ENCODE measurements at places on chromosomes 3 and 15.

- H3K36me3 ChIP-seq = no peaks in the 10 kb centered on the region
- no peak overlapping the region for H3K27ac ChIP-seq
- no peak overlapping the region for H3K4me3 ChIP-seq
- no peak for DNase-seq
- no peaks in the 10 kb centered on the region for H3K4me1 ChIP-seq
- no peaks in the 10 kb centered on the region for H3K27me3 ChIP-seq
Observed at GRCh38 chr3:166575161-166575560, 737.9 kb upstream of the BCHE start.

DNA sequence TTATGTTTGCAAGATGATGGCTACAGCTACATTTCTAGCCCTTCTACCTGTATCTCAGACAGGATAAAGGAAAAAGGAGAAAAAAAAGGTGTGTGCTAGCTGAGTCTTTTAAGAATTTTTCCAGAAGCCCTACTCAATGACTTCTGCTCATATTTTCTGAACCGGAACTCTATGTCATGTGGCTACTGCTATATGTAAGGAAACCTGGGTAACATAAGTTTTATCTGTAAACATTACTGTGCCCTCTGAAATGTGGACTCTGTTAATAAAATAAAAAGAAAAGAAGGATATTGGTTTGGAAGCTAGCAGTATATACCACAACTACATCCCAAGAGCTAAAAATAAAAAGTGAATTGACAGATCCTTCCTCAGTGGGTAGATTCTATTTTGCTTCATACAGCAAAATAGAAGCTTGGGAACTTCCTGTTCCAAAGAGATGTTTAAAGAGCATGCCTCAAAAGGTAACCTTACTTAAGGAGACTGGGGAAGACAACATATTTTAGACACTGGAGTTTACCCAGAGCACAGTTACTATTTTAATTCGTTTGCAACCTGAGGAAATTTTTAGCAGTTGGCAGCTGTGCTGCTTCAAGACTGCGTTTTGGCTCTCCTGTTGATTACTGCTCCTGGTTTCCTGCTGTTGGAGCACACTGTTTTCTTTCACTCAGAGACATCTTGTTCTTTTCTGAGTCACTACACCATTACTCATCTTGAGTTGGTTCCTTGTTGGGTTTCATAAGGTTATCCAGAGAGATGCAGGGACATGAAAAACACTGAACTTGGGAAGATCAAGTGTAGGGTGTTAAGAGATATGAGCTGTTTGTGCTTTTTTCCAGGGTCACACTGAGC is 280.7 kb downstream of the NFKBIZ start:
- no peak for DNase-seq
- H3K27me3 ChIP-seq = no peaks in the 10 kb centered on the region
- H3K4me3 ChIP-seq = no peak overlapping the region
- peaks cover 19% of the 10 kb centered on the region for H3K4me1 ChIP-seq
- peak overlapping the region; percentile 82 for H3K27ac ChIP-seq
- H3K36me3 ChIP-seq = no peaks in the 10 kb centered on the region

DNA sequence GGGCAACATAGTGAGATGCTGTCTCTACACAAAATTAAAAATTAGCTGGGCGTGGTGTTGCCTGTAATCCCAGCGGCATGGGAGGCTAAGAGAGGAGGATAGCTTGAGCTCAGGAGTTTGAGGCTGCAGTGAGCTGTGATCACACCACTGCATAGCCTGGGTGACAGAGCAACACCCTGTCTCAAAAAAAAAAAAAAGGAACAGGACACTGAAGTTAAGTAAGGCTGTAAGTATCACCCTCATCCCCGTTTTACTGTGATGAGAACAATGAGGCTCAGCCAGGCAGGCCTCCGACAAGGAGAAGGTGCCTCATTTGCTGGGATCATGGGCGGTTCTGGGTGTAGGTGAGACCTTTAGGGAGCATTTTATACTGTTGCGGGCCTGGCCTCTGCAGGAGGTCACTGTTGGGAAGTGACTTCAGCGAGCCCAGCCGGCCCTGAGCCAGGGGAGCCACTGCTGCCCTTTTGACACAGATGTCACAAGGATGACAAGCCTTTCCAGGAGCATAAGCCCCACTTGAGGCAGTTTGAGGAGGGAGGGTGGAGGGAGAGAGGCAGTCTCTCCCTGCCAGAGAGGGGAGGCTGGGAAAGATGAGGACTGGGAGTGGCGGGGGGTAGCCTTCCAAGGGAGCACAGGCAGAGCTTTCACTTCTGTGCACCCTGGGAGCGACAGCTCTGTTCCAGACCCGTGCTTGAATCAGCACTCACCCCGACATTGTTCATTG is 30.8 kb downstream of the IRAK2 start:
- H3K4me3 ChIP-seq = no peak overlapping the region
- H3K27me3 ChIP-seq = no peaks in the 10 kb centered on the region
- peaks cover 54% of the 10 kb centered on the region for H3K4me1 ChIP-seq
- DNase-seq = no peak

GRCh38 chr3:30112902-30113484 is 493.4 kb upstream of the TGFBR2 start:
- no peaks in the 10 kb centered on the region for H3K27me3 ChIP-seq
- no peak overlapping the region for H3K4me3 ChIP-seq
- no peaks in the 10 kb centered on the region for H3K36me3 ChIP-seq
- no peak overlapping the region for H3K27ac ChIP-seq

- no peak overlapping the region for H3K27ac ChIP-seq
- no peaks in the 10 kb centered on the region for H3K4me1 ChIP-seq
- no peaks in the 10 kb centered on the region for H3K36me3 ChIP-seq
- H3K4me3 ChIP-seq = no peak overlapping the region
- no peak for DNase-seq
Observed at GRCh38 chr3:149417174-149417573, 39.7 kb upstream of the TM4SF1 start.

DNA sequence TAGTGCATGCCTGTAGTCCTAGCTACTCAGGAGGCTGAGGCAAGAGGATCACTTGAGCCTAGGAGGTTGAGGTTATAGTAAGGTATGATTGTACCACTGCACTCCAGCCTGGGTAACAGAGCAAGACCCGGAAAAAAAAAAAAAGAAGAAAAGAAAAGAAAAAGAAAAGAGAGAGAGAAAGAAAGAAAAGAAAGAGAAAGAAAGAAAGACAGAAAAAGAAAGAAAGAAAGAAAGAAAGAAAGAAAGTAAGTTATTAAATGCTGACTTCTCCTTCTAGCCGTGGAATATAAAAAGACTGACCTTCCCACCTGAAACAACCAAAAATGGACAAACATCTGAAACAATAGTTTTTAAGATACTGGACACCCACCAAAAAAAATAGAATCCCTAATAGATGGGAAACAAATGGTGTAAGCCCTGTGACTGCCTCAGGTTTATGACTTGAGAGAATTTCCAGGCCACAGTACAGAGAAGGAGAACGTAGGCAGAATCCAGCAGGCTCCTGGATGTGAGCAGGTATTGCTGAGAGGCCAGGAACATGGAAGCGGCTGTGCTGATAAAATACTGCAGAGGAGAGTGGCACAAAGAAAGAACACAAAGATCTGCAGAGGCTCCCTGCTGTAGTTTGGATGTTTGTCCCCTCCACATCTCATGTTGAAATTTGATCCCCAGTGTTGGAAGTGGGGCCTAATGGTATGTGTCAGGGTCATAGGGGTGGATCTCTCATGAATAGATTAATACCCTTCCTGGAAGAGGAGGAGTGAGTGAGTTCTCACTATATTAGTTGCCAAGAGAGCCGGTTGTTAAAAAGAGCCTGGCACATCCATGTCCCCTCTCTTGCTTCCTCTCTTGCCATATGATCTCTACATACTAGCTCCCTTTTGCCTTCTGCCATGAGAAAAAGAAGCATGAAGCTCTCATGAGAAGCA is 41.8 kb upstream of the PRSS50 start:
- H3K4me3 ChIP-seq = no peak overlapping the region
- H3K4me1 ChIP-seq = no peaks in the 10 kb centered on the region
- H3K27me3 ChIP-seq = no peaks in the 10 kb centered on the region
- H3K36me3 ChIP-seq = no peaks in the 10 kb centered on the region
- no peak for DNase-seq
- H3K27ac ChIP-seq = no peak overlapping the region

DNA sequence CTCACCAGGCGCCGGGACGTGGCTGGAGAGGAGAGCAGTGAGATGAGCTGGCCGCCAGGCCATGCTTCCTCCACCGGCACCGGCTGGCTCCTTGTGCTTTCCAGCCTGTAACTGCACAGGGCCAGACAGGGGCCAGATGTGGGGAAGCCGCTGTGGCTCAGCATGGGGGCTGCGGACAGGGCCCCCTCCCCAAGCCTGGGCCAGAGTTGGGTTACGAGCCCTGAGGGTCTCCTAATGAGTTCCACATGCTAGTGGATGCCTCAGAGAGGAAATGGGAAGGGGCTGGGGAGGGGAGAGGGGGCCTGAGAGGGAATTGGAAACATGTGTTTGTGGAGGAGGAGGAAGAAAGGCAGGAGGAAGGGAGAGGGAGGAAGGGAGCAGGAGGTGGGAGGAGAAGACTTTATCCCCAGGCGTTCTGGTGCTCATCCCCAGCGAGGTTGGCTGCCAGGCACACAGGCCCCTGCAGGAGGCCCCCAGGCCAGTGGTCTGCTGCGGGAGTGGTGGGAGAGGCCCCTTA is 11.7 kb upstream of the DUSP7 start:
- no peaks in the 10 kb centered on the region for H3K27me3 ChIP-seq
- H3K27ac ChIP-seq = no peak overlapping the region
- H3K4me3 ChIP-seq = no peak overlapping the region

GRCh38 chr3:142657033-142657432 is 60.8 kb downstream of the PLS1 start:
- no peak overlapping the region for H3K4me3 ChIP-seq
- no peaks in the 10 kb centered on the region for H3K36me3 ChIP-seq
- H3K4me1 ChIP-seq = no peaks in the 10 kb centered on the region
- no peak for DNase-seq
- no peaks in the 10 kb centered on the region for H3K27me3 ChIP-seq

DNA sequence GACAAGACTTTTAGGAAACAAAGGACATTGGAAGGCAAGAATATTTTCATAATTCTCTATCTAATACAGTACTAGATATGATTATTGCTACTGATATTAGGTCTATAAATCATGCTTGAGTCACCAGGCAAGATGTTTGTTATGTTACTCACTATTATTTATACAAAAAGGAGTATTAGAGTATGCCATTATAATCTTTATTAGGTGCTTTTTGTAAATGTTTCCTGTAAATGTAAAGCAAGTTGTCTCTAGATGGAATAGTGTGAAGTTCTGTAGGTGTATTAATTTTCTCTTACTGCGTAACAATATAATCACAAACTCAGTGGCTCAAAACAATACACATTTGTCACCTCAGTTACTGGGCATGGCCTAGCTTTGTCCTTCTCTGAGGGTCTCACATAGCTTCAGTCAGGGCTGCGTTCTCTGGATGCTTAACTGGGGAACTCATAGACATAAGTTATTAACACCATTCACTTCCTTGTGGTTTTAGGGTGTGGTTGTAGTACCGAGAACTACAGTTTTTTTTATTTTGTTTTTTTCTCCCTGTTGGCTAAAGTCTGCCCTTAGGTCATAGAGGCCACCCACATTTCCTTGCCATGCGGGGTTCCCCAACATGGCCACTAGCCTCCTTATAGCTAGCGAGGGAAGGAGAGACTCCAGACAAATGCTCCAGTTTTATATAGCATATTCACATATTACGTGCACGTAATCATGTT is 20.3 kb upstream of the MAP3K13 start:
- no peaks in the 10 kb centered on the region for H3K36me3 ChIP-seq
- no peak for DNase-seq
- H3K4me1 ChIP-seq = peaks cover 26% of the 10 kb centered on the region
- H3K27ac ChIP-seq = peak overlapping the region; percentile 83
- no peaks in the 10 kb centered on the region for H3K27me3 ChIP-seq

GRCh38 chr15:101608201-101608600 is 44.0 kb downstream of the TM2D3 start:
- no peaks in the 10 kb centered on the region for H3K4me1 ChIP-seq
- no peak for DNase-seq
- H3K36me3 ChIP-seq = no peaks in the 10 kb centered on the region
- H3K4me3 ChIP-seq = no peak overlapping the region
- H3K27ac ChIP-seq = no peak overlapping the region

DNA sequence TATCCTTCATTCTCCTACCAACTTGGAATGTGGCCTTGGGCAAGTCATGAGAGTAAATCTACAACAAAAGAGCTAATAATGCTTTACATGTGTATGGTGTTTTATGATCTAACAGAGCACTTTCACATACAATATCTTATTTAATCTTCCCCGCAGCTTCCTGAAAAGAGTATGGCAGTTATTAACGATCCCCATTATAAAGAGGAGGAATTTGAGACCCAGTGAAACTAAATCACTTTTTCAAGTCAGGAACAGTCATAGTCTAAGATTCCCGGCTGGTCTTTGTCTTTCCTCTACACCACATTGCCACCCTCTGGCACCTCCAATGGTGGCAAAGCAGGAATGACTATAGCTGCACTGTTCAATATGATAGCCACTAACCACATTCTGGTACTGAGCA is 69.7 kb upstream of the CMSS1 start:
- peaks cover 20% of the 10 kb centered on the region for H3K4me1 ChIP-seq
- peaks cover 37% of the 10 kb centered on the region for H3K36me3 ChIP-seq
- H3K27me3 ChIP-seq = no peaks in the 10 kb centered on the region
- no peak for DNase-seq
- H3K27ac ChIP-seq = peak overlapping the region; percentile 29

- DNase-seq = no peak
- H3K27me3 ChIP-seq = no peaks in the 10 kb centered on the region
- H3K4me3 ChIP-seq = no peak overlapping the region
- H3K36me3 ChIP-seq = no peaks in the 10 kb centered on the region
- no peak overlapping the region for H3K27ac ChIP-seq
Observed at GRCh38 chr3:77786216-77786615, 746.3 kb downstream of the ROBO2 start.

DNA sequence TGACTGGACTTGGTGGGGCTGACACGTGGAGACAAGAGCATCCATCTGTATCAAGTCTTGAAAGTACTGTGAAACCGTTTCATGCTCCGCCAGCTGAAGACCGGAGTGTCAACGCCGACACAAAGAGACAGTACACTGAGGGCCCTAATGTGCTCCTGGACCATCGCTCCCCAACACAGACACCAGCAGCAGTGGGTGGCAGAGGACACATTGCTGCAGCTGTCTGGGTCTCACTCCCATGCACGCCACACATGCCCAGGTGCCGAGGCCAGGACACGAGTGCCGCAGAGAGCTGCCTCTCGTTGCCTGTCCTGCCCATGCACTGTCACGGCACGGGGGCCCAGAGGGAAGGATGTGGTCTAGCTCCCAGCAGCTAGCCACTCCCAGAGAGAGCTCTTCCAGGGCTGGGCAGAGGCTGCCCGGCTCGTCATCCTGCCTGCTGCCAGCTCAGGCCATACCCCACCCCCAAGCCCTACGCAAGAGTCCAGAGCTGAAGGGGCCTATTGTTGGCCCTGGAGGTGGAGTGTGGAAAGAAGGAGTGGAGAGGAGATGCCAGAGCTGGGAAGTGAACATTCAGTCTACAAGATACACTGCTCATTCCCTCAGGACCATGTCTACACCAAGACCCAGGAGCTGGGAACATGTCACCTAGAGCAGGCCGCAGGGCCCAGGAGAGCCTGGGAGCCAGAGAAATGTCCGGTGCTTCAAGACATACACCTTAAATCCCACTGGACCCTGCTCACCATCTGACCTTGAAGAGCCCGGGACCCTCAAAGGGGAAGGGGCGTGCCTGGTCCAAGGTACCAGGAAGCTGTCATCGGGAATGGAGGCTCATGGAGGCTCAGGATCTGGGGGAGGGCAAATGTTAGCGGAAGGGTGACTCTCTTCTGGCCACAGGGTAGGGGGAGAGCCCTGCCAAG is 7.7 kb downstream of the TNK2 start:
- H3K27me3 ChIP-seq = no peaks in the 10 kb centered on the region
- peak overlapping the region; percentile 56 for H3K27ac ChIP-seq
- DNase-seq = no peak
- peaks cover 26% of the 10 kb centered on the region for H3K4me1 ChIP-seq
- H3K4me3 ChIP-seq = no peak overlapping the region

All from RWPE2 (cell line).